ENCODE measurements at places on chromosomes 6 and 20.

DNA sequence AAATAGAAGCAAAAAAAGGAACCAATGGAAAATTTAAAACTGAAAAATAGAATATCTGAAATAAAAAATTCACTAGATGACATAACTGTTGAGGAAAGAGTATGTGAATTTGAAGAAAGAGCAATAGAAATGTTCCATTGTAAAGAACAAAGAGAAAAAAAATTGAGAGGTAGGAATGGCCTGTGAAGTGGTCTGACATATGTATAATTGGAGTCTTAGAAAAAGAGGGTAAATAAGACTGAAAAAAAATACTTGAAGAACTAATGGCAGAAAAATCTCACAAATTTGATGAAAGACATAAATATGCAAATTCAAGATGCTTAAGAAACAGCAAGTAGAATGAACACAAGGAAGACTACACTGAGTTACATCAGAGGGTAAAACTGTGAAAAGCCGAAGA, 93.4 kb downstream of the QKI start:
- no peak for DNase-seq

DNA sequence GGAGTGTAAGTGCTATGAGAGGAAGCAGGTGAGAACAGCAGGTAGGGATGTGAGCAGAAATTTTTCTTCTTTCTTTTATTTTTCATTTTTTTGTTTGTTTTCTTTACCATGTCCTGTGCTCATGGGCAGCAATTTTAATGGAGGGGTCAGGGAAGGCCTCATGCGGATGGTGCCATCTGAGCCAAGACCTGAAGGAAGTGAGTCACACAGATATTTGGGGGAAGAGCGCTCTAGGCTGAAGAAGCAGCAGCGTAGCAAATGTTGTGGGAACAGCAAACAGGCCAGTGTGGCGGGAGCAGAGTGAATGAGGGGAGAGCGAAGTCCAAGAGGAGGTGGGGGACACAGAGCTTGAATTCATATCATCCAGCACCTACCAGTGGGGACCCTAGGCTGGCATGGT, 12.7 kb downstream of the SPDEF start:
- no peak for DNase-seq

GRCh38 chr20:46282669-46283068, 25.6 kb downstream of the CDH22 start:
- DNase-seq: no peak

- DNase-seq: no peak
Observed at GRCh38 chr6:91976797-91977196, 1389.9 kb upstream of the MAP3K7 start.

DNA sequence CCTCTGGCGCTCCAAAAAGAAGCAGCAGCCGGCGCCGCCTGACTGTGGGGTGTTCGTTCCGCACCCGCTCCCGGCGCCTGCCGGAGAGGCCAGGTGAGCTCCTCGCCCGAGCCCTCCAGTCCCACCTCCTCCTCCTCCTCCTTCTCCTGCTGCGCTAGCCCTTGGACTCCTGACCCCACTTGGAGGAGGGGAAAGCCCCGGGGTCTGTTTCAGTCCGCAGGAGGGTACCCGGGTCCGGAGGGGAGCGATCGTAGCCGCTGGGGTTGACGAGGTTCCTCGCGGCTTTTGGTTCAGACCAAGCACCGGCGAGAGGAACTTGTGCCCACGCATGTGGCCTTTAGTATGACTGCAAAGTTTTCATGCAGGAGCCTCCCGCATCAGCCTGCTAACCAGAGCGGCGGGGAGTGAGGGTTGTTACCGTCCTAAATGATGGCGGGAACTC, 493 bp downstream of the CRYBG1 start:
- DNase-seq: peak; percentile 66

DNA sequence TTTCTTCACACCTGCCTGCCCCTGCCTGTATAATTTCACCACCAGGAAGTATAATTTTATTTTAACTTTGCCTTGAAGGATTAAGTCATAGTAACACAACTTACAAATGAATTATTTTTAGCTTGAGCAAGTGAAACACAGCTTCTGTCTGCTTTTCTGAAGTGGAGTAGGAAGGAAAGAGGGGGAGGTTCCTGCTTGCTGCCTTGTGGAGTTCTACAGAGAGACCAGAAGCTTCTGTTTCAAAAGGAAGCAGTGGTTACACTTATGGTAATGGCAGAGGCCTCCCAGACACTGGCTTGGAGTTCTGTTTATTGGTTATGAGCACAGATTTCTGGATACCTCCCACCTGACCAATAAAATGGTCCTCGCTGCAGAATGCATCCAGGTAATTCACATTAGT, 159.6 kb downstream of the TMEM200A start:
- DNase-seq: no peak

DNA sequence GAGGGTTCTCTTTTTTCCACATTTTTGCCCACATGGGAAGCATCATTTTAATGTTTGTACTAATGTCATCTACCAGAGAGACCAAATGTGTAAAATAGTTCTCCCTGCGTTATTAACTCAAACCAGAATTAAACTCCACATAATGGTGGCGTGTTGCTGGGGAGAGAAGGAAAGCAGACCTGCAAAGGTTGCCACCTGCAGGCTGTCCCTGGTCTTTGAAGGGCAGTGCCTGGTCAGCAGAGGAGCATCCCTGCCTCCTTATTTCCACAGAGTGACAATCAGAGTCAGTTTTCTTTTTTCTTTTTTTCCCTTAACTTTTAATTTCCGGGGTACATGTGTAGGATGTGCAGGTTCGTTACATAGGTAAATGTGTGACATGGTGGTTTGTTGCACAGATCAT, 214.5 kb downstream of the TBX18 start:
- DNase-seq: no peak

GRCh38 chr6:52871621-52872020, 31.0 kb upstream of the GSTA5 start:
- DNase-seq: no peak

GRCh38 chr6:85494547-85495536, 45.0 kb downstream of the NT5E start:
- no peak for DNase-seq

GRCh38 chr6:111517965-111518364, 34.9 kb upstream of the REV3L start:
- DNase-seq: no peak

DNA sequence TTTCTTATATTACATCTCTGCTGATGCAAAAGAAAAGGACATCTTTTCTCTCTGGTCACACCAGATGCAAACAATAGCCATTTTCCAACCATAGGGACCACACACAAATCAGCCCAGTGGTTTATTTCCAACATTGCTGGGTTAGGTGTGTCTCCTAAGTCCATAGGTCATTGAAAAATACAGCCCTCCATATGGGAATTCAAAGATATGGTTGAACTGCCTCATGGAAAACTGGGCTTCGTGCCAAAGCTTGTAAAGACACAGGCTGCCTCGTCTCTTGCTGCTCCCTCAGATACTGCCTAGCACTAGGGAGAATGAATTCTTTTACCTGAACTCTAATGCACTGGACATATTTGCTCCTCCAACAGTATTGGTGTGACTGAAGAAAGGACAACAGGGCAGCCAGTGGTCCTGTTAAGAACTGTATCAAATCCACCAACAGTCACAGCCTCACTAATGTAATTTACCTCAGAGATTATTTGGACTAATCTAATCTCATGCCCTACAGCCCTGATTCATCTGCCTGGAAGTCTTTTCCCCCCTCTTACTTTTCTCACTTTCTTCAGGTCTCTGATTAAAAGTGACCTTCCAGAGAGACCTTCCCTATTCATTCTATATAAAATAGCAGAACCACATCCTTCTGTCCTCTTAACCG, 48.3 kb upstream of the TBC1D32 start:
- no peak for DNase-seq

DNA sequence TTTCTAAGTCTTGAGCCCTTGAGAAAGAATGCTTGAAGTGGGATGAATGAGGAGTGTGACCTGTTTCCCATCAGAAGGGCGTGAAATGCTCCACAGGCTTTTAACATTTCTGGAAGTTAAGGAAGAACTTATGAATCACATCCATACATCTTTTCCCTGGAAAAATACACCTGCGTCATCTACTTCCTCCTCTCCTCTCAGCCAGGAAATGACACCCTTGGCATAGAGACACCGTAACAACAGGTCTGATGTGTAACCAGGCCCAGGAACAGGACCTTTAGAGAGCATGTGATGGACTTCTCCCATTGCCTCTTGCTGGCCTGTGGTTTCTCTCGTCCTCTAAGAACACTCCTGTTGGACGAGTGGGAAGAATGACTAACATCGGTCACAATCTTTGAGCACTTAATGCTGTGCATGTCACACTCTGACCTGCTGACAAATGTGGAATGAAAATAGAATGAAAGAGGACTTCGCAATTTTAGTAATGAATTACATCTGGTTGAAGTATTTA, 28.5 kb upstream of the CITED2 start:
- DNase-seq: no peak

GRCh38 chr6:40695750-40696415, 108.7 kb upstream of the LRFN2 start:
- DNase-seq: no peak

- no peak for DNase-seq
Observed at GRCh38 chr20:36572701-36573102, 695 bp upstream of the TGIF2 start.

DNA sequence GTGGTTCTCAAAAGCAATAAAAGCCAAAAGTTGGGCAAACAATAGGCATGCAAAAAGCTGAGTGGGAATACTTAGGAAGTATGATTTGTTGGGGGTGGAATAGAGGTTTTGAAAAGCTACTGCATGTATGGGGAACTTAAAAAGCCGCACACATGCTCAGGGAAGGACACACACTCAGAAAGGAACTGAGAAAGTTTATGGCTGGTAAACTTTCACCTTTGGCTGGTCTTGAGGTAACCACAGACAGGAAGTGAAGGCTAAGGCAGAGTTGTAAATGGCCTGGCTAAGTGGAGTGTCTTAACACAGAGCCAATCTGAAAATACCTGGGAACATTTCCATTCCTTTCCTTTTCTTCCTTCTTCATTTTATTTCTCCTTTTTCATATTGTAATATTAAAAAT, 134.5 kb upstream of the EXOC2 start:
- no peak for DNase-seq

DNA sequence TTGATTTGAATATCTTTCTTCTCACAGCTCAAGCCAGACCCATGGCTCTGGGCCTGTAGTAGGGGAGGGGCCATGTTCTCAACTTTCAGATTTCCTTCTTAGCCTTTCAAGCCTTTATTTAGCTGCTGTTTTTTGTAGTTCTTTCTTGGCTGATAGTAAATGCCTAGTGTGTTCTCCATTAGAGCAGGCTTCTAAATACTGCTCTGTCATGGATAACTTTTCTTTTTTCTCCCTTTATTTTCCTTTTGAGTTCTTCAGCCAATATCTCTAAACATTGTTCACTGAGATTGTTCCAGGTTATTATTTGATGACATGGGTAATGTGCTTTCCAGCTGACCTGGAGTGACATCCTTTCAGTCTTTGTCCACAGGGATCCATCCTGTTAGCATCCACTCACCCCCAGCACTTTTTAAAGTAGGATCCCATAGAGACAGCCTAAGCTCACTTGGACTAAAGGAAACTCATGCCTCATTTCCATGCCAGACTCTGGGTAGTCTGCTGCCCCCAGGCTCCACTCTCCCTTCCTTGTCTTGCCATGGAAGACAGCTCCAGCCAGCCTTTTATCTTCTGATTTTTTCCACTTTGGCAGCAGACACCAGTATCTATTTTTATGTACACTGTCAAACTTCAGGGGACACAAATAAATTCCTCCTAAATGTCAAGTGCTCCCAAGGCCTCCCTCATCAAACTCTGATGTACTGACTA, 645.6 kb downstream of the RNF144B start:
- DNase-seq: no peak

DNA sequence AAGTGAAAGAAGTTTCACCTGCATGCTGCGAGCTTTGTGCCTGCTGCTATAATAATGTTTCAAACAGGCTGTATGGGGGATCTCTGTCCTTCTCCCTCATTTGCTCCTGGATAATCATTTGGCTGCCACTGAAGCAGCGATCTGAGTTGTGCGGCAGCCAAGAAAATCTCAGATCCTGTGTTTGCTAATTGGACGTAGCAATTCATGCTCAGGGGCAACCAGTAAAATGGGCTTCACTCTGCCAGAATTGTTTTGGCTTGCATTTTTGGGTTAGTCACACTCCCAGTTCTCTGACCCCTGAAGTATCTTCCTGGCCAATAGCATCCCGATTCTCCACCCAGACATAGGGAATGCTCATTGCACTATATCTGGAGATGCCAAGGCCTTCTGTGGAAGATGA, 13.7 kb upstream of the STXBP5 start:
- no peak for DNase-seq

DNA sequence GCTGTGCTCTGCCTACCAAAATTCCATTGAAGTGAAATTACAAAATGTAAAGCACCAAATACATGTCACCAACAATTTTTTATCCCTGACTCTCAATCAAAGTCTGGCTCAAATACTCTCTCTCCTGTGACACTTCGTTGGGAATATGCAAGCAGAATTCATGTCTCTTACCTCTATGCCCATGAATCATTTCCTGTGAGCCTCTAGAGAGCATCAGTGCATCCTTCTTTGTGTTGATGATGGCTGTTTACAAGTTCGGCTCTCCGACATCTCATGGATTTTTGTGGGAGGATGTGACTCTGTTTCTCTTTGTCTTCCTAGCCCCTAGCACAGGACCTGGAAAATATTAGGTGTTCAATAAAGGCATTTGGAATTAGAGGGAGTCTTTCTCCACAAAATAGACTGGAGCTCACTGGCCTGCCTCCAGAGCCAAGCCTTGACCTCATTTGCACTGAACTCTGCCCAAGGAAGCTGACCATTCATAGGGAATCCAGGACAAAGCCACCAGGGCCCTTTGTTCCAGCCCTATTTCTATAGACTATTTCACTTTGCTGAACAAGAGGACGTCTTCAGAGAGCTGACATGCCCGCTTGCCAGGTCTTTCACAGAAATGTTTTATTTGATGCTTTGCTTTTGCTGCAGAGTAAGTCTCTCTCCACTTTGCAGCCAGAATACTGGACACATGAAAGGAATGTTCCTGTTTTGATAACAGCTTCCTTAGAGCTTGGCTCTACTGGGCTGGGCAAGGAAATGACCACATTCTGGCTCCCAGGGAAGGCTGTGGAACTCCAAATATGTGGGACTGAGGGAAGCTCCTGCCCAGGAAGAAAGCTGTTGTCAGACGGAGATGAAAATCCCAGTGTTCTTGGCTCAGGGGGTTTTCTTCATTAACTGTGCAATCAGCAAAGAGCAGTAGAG, 194.5 kb upstream of the CDYL start:
- no peak for DNase-seq

- no peak for DNase-seq
Observed at GRCh38 chr6:127385668-127386430, 42.4 kb upstream of the ECHDC1 start.

DNA sequence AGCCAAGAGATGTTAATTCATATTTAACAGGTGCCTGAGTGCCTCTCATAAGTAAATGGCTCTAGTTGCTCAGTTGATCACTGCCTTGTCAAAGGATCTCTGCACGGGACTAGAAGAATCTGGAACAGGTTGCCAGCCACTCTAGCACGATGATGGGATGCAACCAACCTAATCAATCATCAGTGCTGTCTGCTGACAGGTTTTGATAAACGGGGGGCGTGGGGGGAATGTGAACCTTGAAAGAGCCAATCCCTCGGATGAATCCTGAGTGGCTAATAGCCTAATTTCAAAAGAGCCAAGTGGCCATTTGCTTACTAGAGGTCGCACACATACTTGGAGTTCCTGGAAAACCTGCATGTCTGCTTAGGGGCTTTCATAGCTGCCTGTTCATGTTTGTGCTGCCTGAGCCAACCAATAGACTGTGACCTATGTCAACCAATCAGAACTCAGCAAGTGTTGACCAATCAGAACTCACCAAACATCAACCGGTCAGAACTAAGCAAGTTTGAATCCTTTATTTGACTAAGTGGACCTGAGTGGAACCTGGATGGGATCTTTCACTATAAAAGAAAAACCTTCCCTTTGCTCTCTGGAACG, 43.5 kb upstream of the ECI2 start:
- DNase-seq: no peak

- no peak for DNase-seq
Observed at GRCh38 chr20:3461211-3461771, 9.5 kb upstream of the ATRN start.
